ENCODE measurements at places on chromosomes 11 and 22. TPM values are rescaled to one million over a fixed set of nuclear protein-coding genes. Genes with fewer than 3 reads are reported as not detected.

DNA sequence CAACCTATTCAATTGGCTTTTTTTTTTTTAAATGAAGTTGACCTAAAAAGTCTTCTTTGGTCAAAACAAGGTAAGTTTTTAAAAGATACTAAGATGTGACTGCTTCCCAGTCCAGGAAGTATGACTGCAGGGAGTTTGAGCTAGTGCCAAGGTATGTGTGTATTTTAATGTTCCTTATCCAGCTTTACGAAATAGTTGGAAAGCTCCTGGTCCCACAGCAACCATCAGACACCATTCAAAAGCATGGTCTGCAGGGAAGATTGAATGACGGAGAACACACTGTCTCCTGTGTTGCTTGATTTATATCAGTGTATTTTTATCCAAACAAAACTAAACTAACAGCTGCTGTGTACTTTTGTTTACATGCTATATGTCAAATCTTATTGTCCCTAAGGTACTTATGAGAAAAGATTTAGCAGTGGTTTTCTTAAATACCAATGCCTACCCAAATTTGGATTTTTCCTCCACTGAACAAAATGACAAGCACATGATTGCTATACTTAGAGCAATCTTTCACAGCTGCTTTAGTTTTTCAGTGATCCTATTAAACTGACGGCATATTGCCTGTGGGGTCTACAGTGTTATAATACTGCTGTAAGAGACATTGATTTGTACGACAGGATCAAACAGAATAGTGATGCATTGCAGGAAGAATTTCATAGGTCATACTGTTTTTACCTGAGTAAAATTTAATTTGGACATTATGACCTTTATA, 122.9 kb downstream of the DCDC1 start:
- no peaks in the 10 kb centered on the region for H3K36me3 ChIP-seq
- no peak overlapping the region for H3K4me3 ChIP-seq
- no peaks in the 10 kb centered on the region for H3K4me1 ChIP-seq
- no peak overlapping the region for H3K27ac ChIP-seq
- DNase-seq = no peak

- no peak overlapping the region for H3K27ac ChIP-seq
- peak overlapping the region; percentile 27 for H3K4me3 ChIP-seq
- H3K36me3 ChIP-seq = no peaks in the 10 kb centered on the region
- peaks cover 14% of the 10 kb centered on the region for H3K4me1 ChIP-seq
- peak; percentile 64 for DNase-seq
These were observed 26.7 kb upstream of the TOLLIP start for GRCh38 chr11:1335811-1336761.

Gene CSTPP1
- total RNA-seq = 65.8 TPM

DNA sequence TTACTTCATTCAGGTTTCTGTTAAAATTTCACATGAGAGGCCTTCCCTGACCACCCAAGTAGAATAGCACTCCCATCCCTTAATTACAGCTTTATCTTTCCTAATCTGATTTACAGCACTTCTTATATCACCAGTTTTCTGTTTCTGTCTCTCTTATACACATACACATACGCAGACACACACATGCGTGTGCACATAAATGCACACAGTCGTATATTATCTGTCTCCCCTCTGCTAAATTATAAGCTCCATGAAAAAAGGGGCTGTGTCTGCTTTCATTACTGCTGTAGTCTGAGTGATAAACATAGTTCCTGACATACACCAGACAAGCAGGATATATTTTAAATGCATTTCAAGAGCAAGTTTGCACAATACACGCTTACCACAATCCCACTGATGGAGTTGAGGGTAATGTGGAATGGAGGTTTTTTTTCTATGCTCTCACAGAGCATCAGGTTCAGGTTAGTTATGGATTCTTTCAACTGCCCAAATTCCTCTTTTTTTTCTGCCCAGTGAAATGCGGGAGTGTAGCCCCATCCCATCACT, 13.7 kb upstream of the TOP3B start:
- no peaks in the 10 kb centered on the region for H3K36me3 ChIP-seq
- H3K27me3 ChIP-seq = no peaks in the 10 kb centered on the region
- no peak for DNase-seq
- no peaks in the 10 kb centered on the region for H3K4me1 ChIP-seq
- no peak overlapping the region for H3K27ac ChIP-seq

DNA sequence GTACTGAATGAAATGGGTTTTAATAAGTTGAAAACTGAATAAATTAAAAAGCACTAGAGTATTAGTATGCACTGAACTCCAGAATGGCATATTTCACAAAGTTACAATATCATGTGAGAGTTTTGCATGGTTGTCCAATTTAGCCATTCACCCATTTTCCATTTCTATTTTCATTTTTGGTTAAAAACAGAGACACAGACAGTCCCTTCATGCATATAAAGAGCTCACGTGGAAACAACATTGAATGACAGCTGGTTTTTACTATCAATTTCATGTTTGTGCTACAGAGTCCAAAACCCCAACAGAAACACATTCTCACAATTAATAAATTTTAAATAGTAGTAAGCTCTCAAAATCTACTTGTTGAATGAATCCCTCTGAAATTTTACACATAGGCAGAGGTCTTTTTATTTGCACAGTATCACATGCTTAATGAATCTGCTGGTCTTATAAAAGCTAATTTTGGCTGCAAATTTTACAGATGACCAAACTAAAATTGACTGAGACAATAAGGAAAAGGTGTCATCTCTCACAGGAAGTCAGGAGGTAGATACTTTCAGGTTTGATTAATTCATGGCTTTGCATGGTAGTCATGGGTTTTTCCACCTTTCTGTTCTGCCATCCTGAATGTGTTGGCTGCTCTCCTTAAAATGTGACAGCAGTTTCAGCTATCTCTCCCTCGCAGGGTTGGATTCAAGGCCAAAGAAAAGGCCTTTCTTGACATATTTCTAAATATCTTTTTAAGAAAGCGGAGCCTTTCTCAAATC, 20.6 kb upstream of the DDI1 start:
- no peaks in the 10 kb centered on the region for H3K27me3 ChIP-seq
- no peak for DNase-seq
- H3K4me3 ChIP-seq = no peak overlapping the region
- no peaks in the 10 kb centered on the region for H3K4me1 ChIP-seq

DNA sequence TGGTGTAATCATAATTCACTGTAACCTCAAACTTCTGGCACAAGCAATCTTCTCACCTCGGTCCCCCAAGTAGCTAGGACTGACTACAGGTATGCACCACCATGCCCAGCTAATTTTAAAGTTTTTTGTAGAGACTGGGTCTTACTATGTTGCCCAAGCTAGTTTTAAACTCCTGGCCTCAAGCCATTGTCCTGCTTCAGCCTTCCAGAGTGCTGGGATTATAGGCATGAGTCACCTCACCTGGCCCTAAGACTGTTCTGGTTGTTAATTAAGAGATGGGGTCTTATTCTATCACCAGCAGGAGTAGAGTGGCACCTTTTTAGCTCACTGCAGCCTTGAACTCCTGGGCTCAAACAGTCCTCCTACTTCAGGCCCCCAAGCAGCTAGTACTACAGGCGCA, 52.0 kb upstream of the DEPDC7 start:
- H3K4me3 ChIP-seq = no peak overlapping the region
- peaks cover 3% of the 10 kb centered on the region for H3K36me3 ChIP-seq
- no peaks in the 10 kb centered on the region for H3K27me3 ChIP-seq

DNA sequence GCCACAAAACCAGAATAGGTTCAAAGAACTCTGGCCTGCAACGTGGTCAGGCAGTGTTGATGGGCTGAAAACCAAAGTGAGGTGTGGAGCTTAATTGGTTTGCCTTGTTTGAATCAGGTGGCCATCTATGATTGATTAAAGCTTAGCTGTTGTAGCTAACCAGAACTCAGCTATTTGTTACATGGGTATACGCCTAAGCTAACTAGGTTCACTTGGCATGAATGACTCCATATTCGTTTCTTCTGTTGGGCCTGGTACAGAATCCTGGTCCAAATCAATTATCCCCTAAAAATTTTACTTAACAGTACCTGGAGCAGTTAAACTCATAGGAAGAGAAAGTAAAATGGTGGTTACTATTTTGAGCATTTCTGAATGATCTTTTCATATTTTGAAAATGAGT, 7.7 kb upstream of the BAIAP2L2 start:
- H3K27ac ChIP-seq = no peak overlapping the region
- H3K36me3 ChIP-seq = no peaks in the 10 kb centered on the region
- DNase-seq = no peak
- H3K4me3 ChIP-seq = no peak overlapping the region

- DNase-seq = peak; percentile 35
- no peak overlapping the region for H3K4me3 ChIP-seq
- peaks cover 57% of the 10 kb centered on the region for H3K4me1 ChIP-seq
- no peaks in the 10 kb centered on the region for H3K36me3 ChIP-seq
These were observed 31.1 kb downstream of the DKK3 start for GRCh38 chr11:11977206-11977938.

GRCh38 chr22:48636746-48637145, 1190.9 kb downstream of the BRD1 start:
- no peaks in the 10 kb centered on the region for H3K4me1 ChIP-seq
- DNase-seq = no peak
- H3K36me3 ChIP-seq = no peaks in the 10 kb centered on the region
- no peak overlapping the region for H3K27ac ChIP-seq

- H3K27ac ChIP-seq = peak overlapping the region; percentile 72
- H3K27me3 ChIP-seq = no peaks in the 10 kb centered on the region
- H3K4me1 ChIP-seq = peaks cover 18% of the 10 kb centered on the region
- no peaks in the 10 kb centered on the region for H3K36me3 ChIP-seq
- H3K4me3 ChIP-seq = no peak overlapping the region
- DNase-seq = peak; percentile 93
These were observed 174.5 kb upstream of the NTM start for GRCh38 chr11:131195661-131196517.

DNA sequence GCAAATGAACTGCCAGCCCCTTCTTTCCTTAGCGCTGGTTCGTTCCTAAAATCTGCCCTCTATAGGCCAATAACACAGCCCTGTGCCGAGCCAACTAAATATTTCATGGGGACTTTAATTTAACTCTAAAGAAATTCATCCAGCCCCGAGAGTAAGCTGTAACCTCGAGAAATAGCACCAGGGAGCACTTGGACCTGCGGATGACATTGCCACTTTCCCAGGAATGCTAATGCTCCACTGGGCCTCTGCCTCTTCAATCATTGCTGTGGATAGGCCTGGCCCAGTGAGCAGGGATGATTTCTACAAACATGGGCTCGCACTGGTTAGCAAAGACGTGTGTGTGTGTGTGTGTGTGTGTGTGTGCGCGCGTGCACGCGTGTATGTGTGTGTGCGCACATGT, 95.3 kb upstream of the TBCEL start:
- H3K4me3 ChIP-seq = no peak overlapping the region
- DNase-seq = no peak
- H3K27ac ChIP-seq = no peak overlapping the region
- no peaks in the 10 kb centered on the region for H3K4me1 ChIP-seq
- no peaks in the 10 kb centered on the region for H3K36me3 ChIP-seq

GRCh38 chr11:21723678-21724077, 469.2 kb upstream of the ANO5 start:
- no peak overlapping the region for H3K27ac ChIP-seq
- no peaks in the 10 kb centered on the region for H3K4me1 ChIP-seq
- H3K27me3 ChIP-seq = no peaks in the 10 kb centered on the region
- H3K4me3 ChIP-seq = no peak overlapping the region
- no peak for DNase-seq

DNA sequence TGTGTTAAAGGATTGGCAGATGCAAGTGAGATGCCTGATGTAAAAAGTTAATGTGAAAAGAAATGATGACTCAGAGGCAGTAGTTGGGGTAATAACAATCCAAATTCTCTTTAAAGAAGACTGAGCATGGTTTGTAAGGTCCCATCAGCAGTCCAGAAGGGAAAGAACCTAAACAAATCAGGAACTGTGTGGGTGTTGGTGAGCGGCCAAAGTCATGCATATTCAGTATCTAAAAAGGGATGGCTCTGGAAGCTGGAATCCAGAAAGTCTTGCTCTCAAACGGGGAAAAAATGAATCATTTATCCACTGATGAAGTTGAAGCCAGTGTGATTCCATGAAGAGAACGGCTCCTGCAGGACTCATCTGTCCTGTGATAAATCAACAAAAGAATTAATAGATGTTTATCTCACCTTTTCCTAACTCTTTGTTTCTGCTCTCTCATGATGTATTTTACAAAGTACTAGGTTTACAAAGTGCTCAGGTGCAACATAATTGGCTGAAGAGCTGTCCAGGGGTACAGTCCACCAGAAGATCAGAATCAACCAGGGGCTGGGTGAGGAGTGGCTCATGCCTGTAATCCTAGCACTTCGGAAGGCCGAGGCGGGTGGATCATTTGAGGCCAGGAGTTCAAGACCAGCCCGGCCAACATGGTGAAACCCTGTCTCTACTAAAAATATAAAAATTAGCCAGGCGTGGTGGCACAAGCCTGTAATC, 20.5 kb upstream of the SORL1-AS1 start:
- H3K4me1 ChIP-seq = peaks cover 19% of the 10 kb centered on the region
- H3K36me3 ChIP-seq = no peaks in the 10 kb centered on the region
- H3K4me3 ChIP-seq = no peak overlapping the region
- no peaks in the 10 kb centered on the region for H3K27me3 ChIP-seq
- no peak for DNase-seq

- no peaks in the 10 kb centered on the region for H3K27me3 ChIP-seq
- no peaks in the 10 kb centered on the region for H3K36me3 ChIP-seq
- no peak overlapping the region for H3K27ac ChIP-seq
- no peak overlapping the region for H3K4me3 ChIP-seq
- DNase-seq = no peak
- no peaks in the 10 kb centered on the region for H3K4me1 ChIP-seq
These were observed 56.0 kb upstream of the OR5AK2 start for GRCh38 chr11:56932572-56933220.

DNA sequence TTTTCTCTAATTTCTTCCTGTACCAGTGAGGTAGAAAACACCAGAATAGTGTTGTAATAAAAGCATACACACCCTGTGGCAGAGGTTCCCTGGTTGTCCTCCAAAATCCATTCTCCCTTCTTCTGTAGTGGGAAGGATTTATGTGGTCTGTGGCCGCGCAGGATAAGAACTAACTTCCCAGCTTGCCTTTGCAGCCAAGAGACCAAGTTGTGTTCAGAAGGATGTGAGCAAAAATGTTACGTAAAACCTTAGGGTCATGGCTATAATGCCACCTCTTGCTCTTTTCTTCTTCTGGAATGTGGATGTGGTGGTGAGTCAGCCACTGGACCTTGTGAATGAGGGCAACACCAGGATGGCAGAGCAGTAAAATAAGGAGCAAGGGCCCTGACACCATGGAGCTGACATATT, 28.4 kb downstream of the CCDC90B start:
- no peak for DNase-seq
- H3K27me3 ChIP-seq = no peaks in the 10 kb centered on the region
- H3K4me1 ChIP-seq = no peaks in the 10 kb centered on the region
- H3K4me3 ChIP-seq = no peak overlapping the region
- H3K27ac ChIP-seq = no peak overlapping the region
- peaks cover 12% of the 10 kb centered on the region for H3K36me3 ChIP-seq

Gene TYR
- not detected for total RNA-seq

GRCh38 chr11:85407648-85408047, 219.5 kb downstream of the DLG2 start:
- H3K4me3 ChIP-seq = no peak overlapping the region
- no peaks in the 10 kb centered on the region for H3K27me3 ChIP-seq
- H3K27ac ChIP-seq = no peak overlapping the region
- no peaks in the 10 kb centered on the region for H3K4me1 ChIP-seq
- H3K36me3 ChIP-seq = no peaks in the 10 kb centered on the region
- no peak for DNase-seq

Gene CYTH4
- total RNA-seq = 4.4 TPM

Gene APOA5
- total RNA-seq = not detected
